ENCODE measurements at places on chromosomes 3 and 15.
A peak's percentile ranks its signal among the peaks of the same experiment; 100 is the strongest.

DNA sequence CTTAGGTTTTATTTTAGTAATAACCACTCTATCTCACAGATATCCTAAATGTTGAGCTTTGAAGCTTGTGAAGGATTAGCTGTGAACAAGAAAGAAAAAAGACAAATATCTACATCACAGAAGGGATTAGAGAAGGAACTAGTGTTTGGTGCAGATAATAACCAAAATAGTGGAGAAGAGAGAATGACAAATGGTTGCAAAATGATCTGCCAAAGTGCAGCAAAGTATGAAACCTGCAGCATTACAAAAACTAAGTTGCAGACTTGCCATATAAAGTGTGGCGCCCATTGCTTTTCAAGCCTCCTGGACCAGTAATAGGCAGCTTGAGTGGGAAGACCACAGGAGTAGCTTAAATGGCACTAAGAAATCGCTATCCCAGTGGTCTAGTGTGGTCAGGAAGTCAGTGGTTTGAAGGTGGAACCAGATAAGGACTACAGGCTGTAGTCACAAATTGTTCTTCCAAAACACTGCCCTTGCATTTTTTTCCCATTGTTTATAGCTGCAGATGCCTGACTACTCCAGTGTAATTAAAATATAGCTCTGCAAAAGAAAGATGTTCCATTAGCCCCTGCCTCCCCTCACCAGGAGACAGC, 20.7 kb downstream of the TPM1 start:
- H3K4me1 ChIP-seq: no peaks in the 10 kb centered on the region
- H3K36me3 ChIP-seq: peaks cover 3% of the 10 kb centered on the region
- H3K27ac ChIP-seq: peak overlapping the region; percentile 11

GRCh38 chr3:88132894-88133293, 16.9 kb upstream of the C3orf38 start:
- no peak overlapping the region for H3K4me3 ChIP-seq
- H3K27me3 ChIP-seq: no peaks in the 10 kb centered on the region
- H3K4me1 ChIP-seq: peaks cover 11% of the 10 kb centered on the region
- peaks cover 4% of the 10 kb centered on the region for H3K36me3 ChIP-seq
- peak overlapping the region; percentile 6 for H3K27ac ChIP-seq

DNA sequence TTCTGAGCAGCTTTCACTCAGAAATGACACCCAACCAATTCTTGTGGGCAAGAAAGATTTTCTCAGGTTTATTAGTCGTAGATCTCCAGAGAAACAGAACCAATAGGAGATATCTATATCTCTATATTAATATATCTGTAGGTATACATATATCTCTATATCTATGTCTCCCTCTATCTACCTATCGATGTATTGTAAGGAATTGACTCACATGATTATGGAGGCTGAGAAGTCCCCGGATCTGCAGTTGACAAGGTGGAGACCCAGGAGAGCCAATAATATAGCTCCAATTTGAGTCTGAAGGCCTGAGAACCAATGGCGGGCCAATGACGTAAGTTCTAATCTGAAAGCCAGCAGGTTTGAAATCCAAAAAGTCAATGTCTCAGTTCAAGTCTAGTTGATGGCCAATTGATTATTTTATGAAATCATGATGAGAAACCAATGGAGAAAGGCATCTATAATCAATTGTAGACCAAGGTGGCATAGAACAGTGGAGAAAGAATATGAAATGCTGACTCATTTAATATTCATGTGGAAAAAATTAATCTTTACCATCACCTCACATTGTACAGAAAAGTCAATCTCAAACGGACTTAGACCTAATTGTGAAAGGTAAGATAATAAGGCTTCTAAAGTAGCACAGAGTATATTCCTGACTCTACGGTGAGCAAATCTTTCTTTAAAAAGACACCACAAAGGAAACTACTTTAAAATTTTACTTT, 65.6 kb upstream of the CHRNA7 start:
- H3K36me3 ChIP-seq: no peaks in the 10 kb centered on the region
- no peak for DNase-seq
- no peak overlapping the region for H3K4me3 ChIP-seq
- H3K27me3 ChIP-seq: peaks cover 22% of the 10 kb centered on the region
- H3K4me1 ChIP-seq: no peaks in the 10 kb centered on the region
- no peak overlapping the region for H3K27ac ChIP-seq

DNA sequence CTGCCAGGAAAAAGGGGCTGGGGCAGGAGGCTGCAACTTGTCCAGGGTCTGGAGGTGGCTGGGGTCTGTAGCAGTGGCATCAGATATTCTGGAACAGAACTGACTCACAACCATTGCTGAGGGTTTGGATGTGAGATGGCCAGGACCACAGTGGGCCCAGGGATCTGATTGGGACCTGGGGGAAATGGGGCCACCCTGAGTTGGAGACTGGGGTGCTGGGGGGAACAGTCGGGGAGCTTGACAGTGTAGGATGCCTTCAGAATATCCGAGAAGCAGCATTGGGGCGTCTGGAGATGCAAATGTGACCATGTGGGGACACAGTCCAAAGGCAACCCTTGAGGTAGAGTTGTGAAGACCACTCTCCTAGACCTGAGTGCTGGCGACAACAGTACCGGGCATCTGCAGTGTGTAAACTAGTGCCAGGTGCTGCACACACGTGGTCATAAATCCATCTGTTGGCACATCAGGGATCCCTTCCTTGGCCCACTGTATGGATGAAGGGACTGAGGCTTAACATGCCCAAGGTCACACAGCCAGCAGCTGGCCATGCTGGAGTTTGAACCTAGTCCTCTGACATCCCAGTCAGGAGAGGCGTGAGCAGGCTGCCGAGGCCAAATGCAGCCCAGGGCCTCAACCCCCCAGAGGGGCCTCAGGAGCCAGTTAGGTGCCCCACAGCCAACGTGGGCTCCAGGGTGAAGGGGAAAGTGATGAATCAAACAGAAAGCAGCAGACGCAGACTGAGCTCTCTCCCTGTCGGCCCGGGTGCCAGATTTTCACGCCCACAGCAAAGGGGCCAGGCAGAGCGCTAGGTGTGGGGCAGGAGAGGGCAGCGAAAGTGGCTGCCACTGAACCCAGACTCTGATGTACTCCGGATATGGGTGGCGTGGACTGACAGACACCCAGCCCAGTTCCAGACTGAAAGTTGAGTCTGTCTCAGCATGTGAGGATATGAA, 18.8 kb downstream of the HEMK1 start:
- H3K4me1 ChIP-seq: peaks cover 100% of the 10 kb centered on the region
- DNase-seq: peak; percentile 93
- peak overlapping the region; percentile 69 for H3K4me3 ChIP-seq

DNA sequence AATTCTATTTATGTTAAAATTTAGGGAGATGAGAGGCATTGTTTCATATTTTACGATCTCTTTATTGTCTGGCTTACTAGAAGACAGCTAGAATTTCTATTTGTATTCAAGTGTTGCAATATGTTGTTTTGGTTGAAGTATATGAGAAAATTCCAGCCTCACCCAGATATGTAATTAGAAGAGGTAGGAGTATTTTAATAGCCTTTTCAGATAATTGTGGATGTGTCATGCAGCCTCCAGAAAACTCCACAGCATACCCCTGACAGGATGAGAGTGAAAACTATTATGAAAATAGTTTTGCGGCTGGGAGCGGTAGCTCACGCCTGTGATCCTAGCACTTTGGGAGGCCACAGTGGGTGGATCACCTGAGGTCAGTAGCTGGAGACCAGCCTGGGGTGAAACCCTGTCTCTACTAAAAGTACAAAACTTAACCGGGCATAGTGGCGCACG, 21.5 kb upstream of the USP3 start:
- H3K27me3 ChIP-seq: no peaks in the 10 kb centered on the region

DNA sequence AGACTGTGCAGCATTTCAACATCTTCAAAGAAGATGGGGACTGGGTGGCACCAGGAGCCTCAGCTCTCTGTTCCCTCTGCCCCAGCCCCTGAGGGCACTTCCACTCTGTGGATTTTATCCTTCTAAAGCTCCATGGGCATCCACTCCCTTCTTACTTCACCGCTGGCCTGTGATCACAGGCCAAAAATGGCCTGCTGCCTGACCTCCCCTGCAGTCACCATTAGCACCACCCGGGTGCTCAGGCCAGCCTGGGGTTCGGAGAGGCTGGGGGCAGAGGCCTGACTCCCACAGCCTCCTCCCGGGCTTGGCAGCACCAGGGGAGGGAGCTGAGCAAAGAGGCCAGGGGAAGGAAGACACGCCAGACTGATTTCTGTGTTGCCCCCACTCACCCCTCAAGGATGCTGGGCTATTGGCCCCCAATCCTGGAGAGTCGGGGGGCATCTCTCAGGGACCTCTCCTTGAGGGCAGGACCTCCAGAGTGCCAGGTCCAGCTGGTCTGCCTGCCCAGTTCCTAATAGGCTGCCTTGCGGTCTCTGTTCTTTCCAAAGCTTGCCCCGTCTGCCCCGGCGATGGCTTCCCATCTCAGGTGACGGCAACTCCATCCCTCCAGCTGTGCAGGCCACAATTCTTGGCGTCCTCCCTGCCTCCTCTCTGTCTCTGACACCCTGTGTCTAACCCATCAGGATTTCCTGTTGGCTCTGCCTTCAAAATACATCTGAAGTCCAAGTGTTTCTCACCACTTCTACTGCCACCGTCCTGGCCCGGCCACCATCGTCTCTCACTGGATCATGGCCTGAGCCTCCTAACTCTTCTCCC, 67.1 kb downstream of the EXOG start:
- no peaks in the 10 kb centered on the region for H3K4me1 ChIP-seq
- no peak for DNase-seq
- no peak overlapping the region for H3K27ac ChIP-seq
- no peaks in the 10 kb centered on the region for H3K36me3 ChIP-seq
- H3K27me3 ChIP-seq: no peaks in the 10 kb centered on the region
- no peak overlapping the region for H3K4me3 ChIP-seq

- H3K4me1 ChIP-seq: peaks cover 66% of the 10 kb centered on the region
- DNase-seq: peak; percentile 76
- H3K27ac ChIP-seq: peak overlapping the region; percentile 89
- H3K27me3 ChIP-seq: no peaks in the 10 kb centered on the region
- no peaks in the 10 kb centered on the region for H3K36me3 ChIP-seq
- peak overlapping the region; percentile 67 for H3K4me3 ChIP-seq
Measured at GRCh38 chr3:190585805-190586630, 72.1 kb downstream of the IL1RAP start.

DNA sequence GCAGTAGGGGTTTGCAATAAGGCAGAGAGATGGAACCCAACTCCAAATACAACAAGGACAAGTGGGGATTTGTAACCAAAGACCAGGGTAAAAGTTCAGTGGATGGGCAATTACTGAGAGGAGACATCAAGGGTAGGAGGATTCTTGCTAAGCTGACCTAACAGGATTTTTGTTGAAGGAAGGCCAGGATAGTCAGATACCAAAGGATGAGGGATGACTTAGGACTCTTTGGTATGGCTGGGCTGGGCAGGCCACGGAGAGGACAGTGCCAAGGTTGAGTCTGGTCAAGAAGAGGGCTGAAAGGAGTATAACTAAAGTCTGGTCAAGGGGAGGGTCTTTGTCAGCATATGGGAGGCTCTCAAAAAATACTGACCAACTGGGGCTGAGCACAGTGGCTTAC, 85.3 kb upstream of the UBE2E2 start:
- no peak for DNase-seq
- peaks cover 2% of the 10 kb centered on the region for H3K27me3 ChIP-seq
- H3K4me3 ChIP-seq: no peak overlapping the region
- no peak overlapping the region for H3K27ac ChIP-seq

DNA sequence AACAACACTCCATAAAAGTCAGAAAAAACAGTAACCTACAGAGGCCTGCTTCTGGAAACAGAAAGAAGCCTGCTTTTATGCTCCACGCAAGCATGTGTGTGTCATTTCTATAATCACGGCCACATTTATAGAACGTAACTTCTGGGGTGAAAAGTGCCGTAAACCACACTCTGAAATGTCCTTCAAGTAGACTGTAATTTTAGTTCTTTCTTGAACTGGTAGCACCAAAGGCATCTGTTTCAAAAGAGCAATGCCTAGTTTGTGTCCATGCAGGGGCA, 19.5 kb upstream of the CMTM7 start:
- H3K4me1 ChIP-seq: peaks cover 42% of the 10 kb centered on the region
- H3K27ac ChIP-seq: peak overlapping the region; percentile 68
- no peaks in the 10 kb centered on the region for H3K27me3 ChIP-seq

DNA sequence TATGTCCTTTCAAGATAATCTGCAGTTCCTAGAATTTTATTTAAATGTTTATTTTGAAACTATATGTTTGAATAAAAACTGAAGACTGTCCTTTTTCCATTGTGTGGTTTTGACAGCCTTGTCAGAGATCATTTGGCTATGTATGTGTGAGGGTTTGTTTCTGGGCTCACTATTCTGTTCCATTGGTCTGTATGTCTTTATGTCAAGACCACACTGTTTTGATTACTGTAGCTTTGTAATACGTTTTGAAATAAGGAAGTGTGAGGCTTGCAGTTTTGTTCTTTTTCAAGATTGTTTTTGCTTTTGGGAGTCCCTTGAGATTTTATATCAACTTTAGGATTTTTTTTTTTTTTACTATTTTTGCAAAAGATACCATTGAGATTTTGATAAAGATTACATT, 42.0 kb downstream of the PIAS1 start:
- no peak overlapping the region for H3K4me3 ChIP-seq
- no peaks in the 10 kb centered on the region for H3K27me3 ChIP-seq
- H3K27ac ChIP-seq: no peak overlapping the region
- H3K36me3 ChIP-seq: peaks cover 27% of the 10 kb centered on the region
- H3K4me1 ChIP-seq: peaks cover 32% of the 10 kb centered on the region
- DNase-seq: no peak

Measured in activated T-cell treated with anti-CD3 and anti-CD28 coated beads, Interleukin-2, amount 50 U/mL, for 72 hours (primary cell).